ENCODE measurements at places on chromosomes 4 and X.

- peak; percentile 78 for DNase-seq
These were observed 282.0 kb downstream of the ARHGAP24 start for GRCh38 chr4:85756938-85757337.

DNA sequence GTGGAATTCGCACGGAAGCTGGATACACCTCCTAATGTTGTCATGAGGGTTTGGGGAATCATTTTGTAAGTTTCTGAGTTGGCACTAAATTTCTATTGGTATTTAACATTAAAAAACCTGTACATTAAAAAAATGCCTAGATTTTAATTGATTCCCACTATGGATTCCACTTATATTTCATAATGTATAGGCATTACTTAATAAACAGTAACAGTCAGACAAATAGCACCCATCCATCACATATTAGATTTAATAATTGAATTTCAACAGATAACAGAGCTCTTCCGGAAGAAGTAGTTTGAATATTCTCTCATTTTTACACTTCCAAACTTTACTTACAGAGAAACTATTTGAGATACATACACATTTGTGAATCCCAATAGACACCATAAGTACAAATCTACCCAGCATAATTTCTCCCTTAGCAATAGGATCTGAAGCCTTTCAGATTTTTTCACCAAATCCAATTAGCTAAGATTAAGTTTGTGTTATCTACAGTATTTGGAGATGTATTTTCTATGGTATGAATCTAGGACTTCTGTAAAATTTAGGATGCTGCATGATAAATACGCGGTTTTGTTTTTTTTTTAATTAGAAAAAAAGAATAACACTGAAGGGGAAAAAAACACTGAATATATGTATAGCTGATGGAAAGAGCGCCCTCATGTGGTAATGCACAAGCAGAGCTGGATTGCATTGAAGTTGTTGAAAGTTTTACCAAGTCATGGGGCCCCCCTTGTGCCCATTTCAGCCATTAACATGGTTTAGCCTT, 12.2 kb upstream of the ODAM start:
- DNase-seq, result peak; percentile 3

DNA sequence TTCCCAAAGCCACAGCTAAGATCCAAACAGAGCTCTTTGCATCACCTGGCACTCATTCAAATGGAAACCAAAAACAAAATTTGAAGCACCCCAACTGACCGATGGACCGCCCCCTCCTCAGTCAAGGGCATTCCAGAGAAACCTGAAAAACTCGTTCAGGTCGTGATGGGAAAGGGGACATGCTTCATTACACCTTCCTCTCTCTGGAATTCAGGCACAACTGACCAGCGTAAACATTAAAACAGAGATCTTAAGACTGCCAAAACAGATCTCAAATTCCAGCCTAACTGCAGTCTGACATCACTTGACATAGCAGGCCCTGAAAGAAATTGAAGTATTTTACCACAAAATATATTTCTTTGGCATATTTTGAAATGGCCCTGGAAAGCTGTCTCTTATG, 28.5 kb downstream of the PTTG2 start:
- no peak for DNase-seq

- no peak for DNase-seq
These were observed 8.4 kb upstream of the DUSP9 start for GRCh38 chrX:153638436-153639176.

DNA sequence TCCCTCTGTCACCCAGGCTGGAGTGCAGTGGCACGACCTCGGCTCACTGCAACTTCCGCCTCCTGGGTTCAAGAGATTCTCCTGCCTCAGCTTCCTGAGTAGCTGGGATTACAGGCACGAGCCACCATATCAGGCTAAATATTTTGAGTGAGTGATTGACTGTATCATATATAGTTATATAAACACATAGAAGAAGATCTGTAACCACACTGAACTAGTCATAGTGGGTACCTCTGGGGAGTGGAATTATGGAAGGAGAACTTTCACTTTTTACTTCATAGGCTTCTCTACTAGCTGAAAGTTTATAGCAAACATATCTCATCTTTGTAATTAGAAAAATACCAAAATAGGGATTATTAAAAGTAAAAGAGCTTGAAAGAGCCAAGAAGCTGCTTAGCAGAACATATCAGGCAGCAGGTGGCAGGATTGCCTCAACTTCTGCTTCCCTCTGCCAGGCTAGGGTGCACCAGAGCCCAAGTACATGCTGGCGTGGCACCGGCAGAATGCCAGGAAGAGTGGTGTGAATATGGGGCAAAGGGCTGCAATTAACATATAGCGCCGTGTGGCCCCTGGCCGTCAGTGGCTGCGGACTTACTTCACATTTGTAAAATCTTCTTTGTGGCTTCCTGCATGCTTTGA, 39.5 kb upstream of the CD40LG start:
- no peak for DNase-seq

GRCh38 chrX:2676794-2677675, 14.1 kb upstream of the CD99 start:
- DNase-seq, result no peak

DNA sequence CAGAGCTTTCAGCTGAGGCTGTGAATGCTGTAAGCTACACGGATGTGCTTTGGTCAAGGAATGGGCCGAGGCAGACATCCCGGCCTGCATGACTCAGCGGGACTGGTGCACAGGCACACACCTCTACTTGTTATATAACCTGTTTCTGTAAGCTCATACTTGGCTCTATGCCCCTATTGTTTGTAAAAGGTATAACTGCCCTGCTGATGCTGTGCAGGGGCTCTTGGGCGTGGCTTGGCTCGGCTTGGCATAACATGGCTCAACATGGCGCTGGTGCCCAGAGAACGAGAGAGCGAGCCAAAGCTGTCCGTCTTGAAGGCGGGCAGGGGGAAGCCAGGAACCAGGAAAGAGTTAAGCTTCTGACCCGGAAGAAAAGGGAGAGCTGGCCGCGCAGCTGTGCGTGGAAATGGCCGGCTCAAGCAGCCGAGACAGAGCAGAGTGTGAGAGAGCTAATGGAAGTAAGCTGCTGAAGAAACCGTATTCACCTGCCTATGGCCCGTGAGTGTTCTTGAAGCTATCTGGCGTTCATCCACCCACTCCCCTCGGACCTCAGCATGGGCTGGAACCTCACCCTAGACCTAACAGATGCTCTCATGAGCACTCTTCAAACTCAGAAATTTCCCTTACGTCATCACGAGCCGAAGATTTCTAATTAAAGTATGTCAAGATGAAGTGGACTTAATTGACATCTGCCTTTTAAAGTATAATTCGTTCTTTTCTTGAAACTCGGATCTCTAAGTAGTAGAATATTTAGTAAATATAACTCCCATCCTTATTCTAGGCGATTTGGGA, 286.3 kb upstream of the AGA start:
- DNase-seq, result peak; percentile 2

GRCh38 chrX:149371986-149372385, 133.1 kb downstream of the IDS start:
- peak; percentile 64 for DNase-seq
